ENCODE measurements at places on chromosomes 1 and 21.

DNA sequence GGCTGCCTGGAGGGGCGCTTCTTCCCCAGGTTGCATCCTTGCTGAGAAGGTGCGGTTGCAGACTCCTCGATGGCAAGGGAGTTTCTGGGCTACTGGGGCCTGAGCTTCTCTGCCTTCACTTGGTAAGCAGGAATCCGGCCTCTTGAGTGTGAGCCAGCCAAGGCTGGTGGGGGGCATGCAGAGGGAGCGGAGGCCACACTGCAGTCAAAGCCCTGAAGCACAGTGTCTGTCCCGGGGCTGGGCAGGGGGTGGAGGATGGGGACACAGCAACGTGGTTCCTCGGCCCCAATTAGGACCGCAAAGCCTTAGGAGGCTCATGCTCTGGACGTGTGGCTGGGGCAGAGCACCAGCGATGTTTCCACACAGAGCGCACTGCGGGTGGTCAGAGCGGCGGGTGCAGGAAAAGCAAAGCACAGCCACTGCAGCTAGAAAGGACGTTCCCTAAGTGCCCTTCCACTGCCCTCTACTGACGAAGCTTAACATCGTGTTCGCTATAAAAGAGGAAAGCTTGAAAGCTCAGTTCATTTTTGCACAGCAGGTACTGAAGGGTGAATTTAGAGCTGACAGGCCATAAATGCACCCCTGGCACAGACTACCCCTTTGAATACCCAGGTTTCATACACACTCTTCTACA, 60.7 kb upstream of the COG2 start:
- DNase-seq = peak; percentile 40

- no peak for DNase-seq
These were observed 55.9 kb upstream of the SAMD13 start for GRCh38 chr1:84245563-84245962.

- DNase-seq = no peak
These were observed 1.3 kb upstream of the RCOR3 start for GRCh38 chr1:211257826-211258225.

DNA sequence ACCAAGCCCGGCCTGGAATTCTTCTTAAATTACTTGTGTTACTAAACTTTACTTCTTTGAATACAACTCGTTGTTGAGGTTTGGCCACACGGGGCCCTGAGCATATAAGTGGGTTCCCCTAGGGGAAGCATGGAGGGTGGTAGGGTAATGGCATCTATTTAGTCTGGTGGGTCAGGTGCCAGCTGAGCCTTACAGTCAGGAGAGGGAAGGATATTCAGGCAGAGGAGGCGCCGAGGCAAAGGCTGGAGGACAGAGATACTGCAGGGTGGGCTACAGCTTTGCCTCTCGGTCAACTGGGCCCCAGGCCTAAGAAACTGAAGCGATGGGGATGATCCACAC, 424 bp upstream of the NECAP2 start:
- no peak for DNase-seq

DNA sequence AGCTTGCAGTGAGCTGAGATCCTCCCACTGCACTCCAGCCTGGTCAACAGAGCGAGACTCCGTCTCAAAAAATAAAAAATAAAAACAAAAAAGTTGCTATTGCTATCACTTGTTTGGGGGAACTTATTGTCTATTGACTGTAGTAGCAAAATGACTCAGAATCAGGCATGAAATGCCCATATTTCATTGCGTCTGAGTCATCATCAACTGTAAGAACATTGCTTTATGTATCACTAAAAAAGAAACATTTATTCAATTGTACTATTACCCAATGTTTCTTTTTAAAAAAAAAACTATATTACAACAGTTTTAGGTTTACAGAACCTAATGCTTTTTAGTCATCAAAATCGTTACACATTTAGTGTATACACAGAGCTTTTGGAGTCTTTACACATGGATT, 91.0 kb upstream of the FMN2 start:
- no peak for DNase-seq

DNA sequence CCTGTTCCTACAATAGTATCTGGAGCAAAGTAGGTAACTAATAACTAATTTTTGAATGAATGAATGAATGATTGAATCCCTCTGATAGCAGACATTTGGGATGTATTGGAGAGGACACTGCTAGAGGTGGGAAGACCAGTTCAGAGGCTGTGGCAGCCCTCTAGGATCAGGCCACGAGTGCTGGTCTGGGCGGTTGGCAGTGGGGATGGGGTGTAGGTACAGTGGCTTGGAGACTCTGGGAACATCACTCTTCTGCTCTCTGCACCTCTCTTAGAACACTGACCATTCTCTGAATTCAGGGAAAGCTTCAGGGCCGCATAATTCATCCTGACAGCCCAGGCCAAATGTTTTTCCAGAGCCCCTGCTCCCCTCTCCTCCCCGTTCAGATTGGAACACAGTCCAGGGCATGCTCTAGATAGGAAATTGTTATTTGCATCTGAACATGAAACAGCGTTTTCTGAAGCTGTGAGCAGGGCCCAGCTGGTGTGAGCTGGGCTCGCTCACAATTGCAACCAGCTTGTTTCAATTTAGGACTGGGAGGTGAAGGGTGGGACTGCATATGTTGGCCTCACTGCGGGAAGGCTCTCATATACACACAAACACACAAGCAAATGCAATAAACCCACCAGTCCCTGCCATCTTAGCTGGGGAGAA, 253.1 kb upstream of the USP24 start:
- no peak for DNase-seq

GRCh38 chr1:67135354-67135753, 584 bp upstream of the C1orf141 start:
- DNase-seq = peak; percentile 5

- DNase-seq = no peak
These were observed 356 bp downstream of the TSPAN1 start for GRCh38 chr1:46175243-46175642.

GRCh38 chr1:78255846-78256245, 210.1 kb downstream of the GIPC2 start:
- DNase-seq = no peak

DNA sequence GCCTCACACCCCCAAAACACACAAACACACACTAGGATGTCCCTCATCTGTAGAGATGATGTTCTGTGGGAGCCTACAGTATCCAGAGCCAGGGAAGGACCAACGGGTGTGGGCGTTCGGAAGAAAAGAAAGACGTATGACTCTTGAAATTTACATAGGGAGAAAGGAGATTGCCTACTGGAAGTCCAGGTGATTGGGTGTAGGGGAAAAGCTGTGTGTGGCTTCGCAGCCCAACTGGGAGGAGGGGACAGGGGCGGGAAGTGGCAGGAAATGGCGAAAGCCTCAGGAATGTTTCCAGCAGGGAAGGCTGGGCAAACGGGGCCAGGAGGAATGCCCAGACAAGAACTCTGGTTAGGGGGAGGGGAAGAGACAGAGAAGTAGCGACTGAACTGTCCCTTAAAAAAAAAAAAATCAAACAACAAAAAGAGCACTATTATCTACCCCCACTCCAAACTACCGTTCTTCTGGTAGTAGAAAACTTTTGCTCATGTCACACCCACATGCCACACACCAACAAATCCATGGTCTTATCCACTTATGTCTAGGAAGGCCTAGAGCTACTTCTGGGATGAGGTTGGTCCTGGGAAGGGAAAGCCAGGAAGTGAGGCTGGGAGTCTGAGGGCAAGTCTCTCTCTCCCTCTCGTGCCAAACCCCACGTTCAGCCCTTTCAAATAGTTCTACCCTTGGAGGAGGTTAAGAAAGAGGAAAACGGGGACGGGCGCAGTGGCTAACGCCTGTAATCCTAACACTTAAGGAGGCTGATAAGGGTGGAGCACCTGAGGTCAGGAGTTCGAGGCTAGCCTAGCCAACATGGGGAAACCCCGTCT, 1.8 kb upstream of the CKS1B start:
- DNase-seq = peak; percentile 86

DNA sequence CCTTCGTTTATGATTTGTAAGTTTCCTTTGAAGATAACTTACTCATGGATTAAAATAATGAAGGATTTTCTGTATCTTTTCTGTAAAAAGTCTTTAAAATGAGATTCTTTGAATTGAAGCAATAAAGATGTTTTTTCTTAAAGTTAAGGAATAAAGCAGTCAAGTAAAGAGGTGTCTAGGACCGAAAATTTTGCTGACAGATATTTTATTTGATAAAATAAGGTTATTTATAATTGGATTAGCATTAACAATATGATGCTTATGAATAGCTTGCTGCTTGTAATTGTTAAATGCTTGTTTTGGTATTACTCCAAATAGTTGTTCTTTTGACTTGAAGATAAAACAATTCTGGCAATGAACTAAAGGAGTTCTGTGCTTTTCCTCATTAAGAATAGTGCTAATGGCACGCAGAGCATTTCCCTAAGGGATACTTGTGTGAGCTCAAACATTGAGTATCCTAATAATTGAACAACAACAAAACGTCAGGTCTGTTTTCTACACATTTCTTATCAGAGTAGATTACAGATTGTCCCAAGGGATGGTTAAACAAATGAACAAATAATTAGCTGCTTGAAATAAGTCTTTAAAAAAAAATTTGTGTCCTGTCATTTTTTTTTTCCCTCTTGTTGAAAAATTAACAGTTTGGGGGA, 16.6 kb downstream of the TSNAX start:
- no peak for DNase-seq

DNA sequence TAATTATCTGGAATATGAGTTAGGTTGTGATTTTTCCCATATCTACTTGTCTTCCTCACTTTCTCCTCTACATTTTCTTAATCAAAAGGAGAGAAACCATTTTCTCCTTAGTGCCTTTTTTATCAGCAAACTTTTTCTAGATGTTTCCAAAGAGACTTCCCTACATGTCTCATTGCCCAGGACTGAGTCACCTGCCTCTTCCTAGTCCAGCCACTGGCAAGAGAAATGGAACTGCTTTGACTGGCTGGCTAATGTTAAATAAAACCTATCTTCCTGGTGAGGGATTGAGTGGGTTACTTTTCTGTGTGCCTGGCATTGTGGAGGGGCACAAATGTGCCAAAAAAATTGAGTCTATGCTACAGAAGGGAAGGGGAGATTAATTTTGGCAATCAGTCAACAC, 52.1 kb upstream of the CD5L start:
- DNase-seq = no peak

DNA sequence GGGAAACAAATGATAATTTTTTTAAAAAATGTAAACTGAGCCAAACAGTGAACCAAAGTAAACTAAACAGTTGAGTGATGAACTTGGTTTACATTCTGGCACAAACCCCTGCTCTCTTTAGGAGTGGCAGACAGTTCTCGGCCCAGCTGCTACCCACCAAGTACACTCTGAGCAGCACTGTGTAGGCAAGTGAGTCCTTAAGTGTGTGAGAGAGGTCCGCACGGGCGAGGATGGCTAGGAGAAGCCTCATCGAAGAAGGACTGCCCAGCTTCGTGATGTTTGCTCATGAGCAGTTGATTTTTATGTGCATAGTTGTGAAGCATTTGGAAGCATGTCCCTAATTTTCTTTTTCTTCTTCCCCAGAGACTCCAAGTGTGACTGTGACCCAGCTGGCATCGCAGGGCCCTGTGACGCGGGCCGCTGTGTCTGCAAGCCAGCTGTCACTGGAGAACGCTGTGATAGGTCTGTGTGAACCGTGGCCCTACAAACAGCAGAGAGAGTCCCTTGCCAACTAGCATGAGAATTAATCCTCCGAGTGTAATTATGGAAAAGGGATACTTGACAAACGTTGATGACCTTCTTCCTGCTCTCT, 32.1 kb downstream of the LAMC2 start:
- no peak for DNase-seq

DNA sequence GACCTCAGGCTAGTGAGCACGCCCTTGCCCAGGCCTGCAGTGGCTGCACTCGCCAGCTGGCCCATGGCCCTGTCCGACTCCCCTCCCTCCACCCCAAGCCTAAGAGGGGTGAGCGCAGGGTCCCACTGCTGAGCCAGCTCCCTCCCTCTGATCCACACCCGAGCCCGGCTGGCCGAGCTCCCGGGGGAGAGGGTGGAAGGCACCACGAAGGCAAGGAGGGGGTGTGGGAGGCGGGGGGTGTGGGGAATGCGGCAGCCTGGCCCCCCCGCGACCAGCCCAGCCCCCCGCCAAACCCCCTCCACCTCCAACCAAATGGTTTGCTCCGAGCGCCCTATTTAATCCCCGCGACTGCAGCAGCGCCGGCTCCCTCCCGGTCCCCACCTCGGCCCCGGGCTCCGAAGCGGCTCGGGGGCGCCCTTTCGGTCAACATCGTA, at the start of gene CADM3:
Gene CADM3 (plus strand): TSS at position 362 of the 434 bp plus-strand sequence. CDS start 151 bp downstream, outside the sequence.
- no peak for DNase-seq

DNA sequence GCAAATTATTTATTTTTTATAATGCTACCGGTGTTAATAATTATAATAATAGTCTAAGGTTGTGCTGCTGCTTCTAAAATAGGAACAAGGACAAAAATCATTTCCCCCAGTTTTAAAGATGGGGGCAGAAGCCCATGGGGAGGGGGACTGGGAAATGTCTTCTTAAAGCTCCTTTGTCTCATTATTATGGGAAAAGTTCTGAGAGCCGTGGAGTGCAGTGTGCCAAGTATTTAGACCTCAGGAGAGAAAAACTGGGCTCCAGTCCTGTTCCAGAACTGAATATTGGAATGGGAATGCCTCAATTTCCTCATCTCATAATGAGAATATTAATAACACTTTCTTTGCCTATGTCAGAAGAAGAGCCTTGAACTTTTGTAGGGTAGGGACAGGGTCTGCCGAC, 40.9 kb upstream of the ATF3 start:
- DNase-seq = no peak

DNA sequence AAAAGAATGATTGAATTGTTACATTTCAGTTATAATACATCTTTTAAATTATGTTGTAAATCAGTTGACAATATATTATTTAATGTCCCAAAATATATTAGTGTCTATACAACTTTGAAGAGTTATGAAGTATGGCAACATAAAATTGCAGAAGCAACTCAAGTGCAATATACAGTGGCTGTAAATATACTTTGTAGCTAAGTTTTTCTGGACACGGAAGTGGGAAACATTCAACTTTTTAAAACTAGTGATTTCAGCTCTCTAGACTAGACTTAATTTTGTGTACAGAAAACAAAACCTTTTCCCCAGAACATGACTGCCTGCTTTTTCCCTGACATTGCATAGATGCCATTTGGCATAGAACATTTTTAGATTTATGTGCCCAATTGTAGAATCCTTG, 29.5 kb upstream of the ABCG1 start:
- DNase-seq = no peak

GRCh38 chr1:163230827-163231226, 28.1 kb upstream of the RGS5 start:
- DNase-seq = no peak

DNA sequence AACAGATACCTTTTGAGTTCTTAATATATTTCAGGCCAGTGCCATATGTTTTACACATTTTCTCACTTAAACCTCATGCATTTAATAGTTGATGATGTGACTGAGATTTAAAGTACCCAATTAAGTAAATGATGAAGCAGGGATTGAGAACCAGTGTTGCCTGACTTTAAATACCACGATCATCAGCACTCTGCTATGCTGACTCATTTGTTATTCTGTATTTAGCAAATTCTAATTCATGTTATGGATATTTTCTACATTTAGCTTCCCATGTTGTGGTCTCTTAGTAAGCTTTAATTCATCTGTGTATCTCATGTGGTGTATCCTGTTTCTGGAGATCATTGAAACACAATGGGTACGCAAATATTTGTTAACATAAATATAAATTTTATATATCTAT, 363.0 kb downstream of the PTBP2 start:
- DNase-seq = no peak

Data from A673 (cell line).